ENCODE measurements at places on chromosomes 2 and 18. TPM values are rescaled to one million over a fixed set of nuclear protein-coding genes. Genes with fewer than 3 reads are reported as not detected.

The ZEB2 gene
- total RNA-seq: 111 TPM

The CRYGD gene
- 7.2 TPM for total RNA-seq

The MAP3K19 gene
- total RNA-seq: 1.5 TPM

The HEATR5B gene
- total RNA-seq: 18.7 TPM

The POTEJ gene
- total RNA-seq: not detected

The COL4A3 gene
- 4.8 TPM for total RNA-seq

The LHCGR gene
- 1.5 TPM for total RNA-seq

The IGFBP5 gene
- total RNA-seq: 1,984 TPM

The SLC11A1 gene
- total RNA-seq: 1.0 TPM

The LCT gene
- total RNA-seq: not detected

The MC2R gene
- total RNA-seq: not detected

The FOXI3 gene
- total RNA-seq: not detected

- no peak for DNase-seq
- H3K4me3 ChIP-seq: no peak overlapping the region
- peaks cover 1% of the 10 kb centered on the region for H3K4me1 ChIP-seq
Measured at GRCh38 chr2:99066075-99066958, 75.2 kb upstream of the C2orf15 start.

DNA sequence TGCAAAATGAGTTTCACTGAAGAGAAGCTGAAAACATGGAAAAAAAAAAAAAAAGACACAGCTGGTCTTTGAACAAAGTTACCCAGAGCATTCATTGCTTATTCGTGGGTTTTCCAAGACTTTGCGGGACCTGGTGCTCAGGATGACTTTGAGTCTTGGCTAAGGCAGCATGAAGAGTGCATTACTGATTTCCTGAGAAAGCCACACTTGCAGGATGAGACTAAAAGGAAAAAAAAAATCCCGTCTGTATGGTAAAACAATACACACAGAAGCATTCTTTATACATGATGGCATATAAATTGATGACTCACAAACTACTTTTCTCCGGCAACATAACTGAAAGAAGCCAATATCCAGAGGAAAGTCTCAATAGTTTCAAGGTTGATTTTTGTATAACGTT lies 195.4 kb downstream of the SPP2 start:
- no peaks in the 10 kb centered on the region for H3K27me3 ChIP-seq
- no peak for DNase-seq
- H3K36me3 ChIP-seq: no peaks in the 10 kb centered on the region
- H3K4me1 ChIP-seq: no peaks in the 10 kb centered on the region

DNA sequence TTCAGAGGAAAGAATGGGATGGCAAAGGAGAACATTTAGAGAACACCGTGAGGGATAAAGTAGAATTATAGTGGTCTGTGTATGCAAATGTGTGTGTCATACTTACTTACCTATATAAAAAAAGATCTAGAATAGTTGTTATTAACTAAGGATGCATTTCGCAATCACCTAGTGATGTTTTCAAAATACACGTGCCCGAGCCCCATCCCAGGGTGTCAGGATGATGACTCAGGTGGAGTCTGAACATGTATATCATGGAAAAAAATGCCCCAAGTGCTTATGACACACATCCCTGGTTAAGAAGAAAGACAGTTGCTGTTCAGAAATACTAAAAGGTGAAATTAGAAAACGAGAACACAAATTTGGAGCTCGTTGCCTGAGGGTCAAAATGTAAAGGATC lies 109.0 kb downstream of the CERS6 start:
- H3K4me1 ChIP-seq: peaks cover 15% of the 10 kb centered on the region
- H3K27me3 ChIP-seq: no peaks in the 10 kb centered on the region
- DNase-seq: no peak

DNA sequence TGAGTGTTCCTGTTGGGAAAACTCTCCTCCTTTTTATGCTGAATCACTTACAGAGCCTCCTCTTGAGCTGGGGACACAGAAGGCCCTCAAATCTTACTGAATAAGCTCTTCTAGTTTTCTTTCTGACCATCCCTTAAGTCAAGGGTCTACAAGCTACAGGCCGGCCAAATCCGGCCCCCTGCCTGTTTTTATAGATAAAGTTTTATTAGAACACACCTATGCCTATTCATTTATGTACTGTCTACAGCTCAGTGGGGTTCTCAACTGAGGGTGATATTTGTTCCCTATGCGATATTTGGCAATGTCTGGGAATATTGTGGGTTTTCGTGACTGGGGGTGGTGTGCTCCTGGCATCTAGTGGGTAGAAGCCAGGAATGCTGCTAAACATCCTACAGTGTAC lies 14.0 kb downstream of the CDC42EP3 start:
- no peak overlapping the region for H3K4me3 ChIP-seq
- H3K27me3 ChIP-seq: no peaks in the 10 kb centered on the region
- H3K36me3 ChIP-seq: no peaks in the 10 kb centered on the region
- H3K27ac ChIP-seq: no peak overlapping the region

- H3K4me3 ChIP-seq: no peak overlapping the region
- no peaks in the 10 kb centered on the region for H3K27me3 ChIP-seq
- DNase-seq: no peak
- no peaks in the 10 kb centered on the region for H3K4me1 ChIP-seq
- H3K36me3 ChIP-seq: no peaks in the 10 kb centered on the region
Measured at GRCh38 chr2:46445556-46445955, 33.8 kb upstream of the TMEM247 start.

GRCh38 chr2:170141865-170142264 lies 36.1 kb upstream of the MYO3B start:
- DNase-seq: no peak
- H3K36me3 ChIP-seq: no peaks in the 10 kb centered on the region
- no peak overlapping the region for H3K27ac ChIP-seq
- no peak overlapping the region for H3K4me3 ChIP-seq
- no peaks in the 10 kb centered on the region for H3K27me3 ChIP-seq

DNA sequence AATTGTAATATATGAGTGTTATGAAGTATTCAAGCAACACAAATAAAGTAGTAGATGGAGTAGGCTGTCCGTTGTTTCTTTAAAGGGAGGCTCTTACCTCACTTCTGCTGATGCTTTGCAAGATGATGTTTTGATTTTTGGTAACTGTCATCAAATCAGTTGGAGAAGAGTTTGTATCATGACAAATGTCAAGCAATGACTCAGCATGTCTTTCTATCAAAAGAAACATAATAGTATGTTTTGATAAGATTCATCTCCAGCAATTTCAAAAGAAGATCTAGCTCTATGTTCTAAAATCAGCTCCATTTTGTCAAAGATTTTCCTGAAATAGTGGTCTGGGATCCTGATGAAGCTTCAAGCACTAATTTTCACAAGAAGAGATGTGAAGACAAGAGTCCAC lies 25.6 kb downstream of the MAP3K19 start:
- no peaks in the 10 kb centered on the region for H3K36me3 ChIP-seq
- H3K27me3 ChIP-seq: no peaks in the 10 kb centered on the region
- no peak overlapping the region for H3K4me3 ChIP-seq
- no peaks in the 10 kb centered on the region for H3K4me1 ChIP-seq

GRCh38 chr2:23618794-23619530 lies 234.0 kb downstream of the KLHL29 start:
- H3K4me3 ChIP-seq: no peak overlapping the region
- no peaks in the 10 kb centered on the region for H3K36me3 ChIP-seq
- no peak for DNase-seq
- H3K4me1 ChIP-seq: peaks cover 5% of the 10 kb centered on the region

DNA sequence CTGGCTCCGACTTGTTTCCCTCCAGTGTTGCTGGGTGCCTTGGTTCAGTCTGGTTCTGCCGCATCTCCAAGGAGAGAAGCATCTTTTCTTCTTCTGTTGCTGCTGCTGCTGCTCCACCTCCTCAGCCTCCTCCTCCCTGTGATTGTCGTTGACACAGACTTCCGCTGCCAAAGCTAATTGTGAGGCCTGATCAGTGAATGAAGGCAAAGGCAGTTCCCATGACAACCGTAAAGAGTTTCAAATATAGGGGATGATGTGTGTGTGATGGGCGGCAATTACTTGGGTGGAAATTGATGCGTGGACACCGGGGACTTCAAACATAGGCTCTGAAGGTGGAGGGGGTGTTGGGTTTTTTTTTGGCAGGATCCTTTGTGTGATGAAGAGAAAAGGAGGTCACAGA lies 13.7 kb downstream of the TET3 start:
- H3K27me3 ChIP-seq: no peaks in the 10 kb centered on the region
- H3K4me3 ChIP-seq: no peak overlapping the region
- H3K27ac ChIP-seq: no peak overlapping the region
- no peaks in the 10 kb centered on the region for H3K36me3 ChIP-seq

DNA sequence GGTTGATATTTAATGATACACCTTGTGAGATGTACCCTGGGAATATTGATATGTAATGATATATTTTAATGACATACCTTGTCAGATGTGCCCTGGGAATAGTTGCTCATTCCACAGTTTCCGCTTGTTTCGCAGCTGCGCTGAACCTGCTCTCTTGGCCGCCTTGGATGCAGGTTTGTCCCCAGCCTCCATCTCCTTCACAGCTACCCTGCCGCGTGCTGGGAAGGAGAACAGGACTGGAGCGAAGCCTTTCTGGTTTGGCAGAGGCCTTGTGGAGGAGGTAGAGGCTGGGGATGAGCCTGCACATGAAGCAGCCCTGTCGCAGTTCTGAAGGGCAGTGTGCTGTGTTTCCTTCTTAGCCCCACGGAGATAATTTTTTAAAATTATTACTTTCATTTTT lies 14.6 kb downstream of the ATG4B start:
- H3K4me1 ChIP-seq: no peaks in the 10 kb centered on the region
- no peak for DNase-seq
- H3K4me3 ChIP-seq: no peak overlapping the region
- H3K27me3 ChIP-seq: no peaks in the 10 kb centered on the region
- H3K36me3 ChIP-seq: no peaks in the 10 kb centered on the region

GRCh38 chr18:46627136-46627535 lies 29.9 kb downstream of the LOXHD1 start:
- no peak for DNase-seq
- H3K36me3 ChIP-seq: no peaks in the 10 kb centered on the region
- H3K27ac ChIP-seq: no peak overlapping the region
- H3K4me3 ChIP-seq: no peak overlapping the region
- H3K4me1 ChIP-seq: peaks cover 7% of the 10 kb centered on the region

DNA sequence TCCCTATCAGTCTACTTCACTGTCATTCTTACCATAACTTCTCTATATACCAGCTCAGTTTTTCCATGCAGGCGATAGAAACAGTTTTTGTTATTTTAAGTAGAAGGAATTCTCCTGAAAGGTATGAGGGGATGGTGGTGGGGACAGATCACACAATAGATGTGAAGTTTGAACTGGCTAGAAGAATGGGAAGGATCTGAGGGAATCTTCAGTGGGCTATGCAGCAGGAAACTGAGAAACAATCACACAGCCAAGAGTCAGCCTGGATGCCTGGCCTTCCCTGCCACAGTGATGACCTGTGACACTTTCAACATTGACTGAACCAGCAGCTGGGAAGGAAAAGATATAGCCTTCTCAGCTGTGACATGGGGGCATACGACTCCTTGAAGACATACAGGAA lies 329.1 kb upstream of the GULP1 start:
- H3K36me3 ChIP-seq: no peaks in the 10 kb centered on the region
- no peak overlapping the region for H3K4me3 ChIP-seq
- H3K4me1 ChIP-seq: no peaks in the 10 kb centered on the region

GRCh38 chr2:102094917-102095316 lies 47.6 kb upstream of the IL1R1 start:
- no peak overlapping the region for H3K4me3 ChIP-seq
- H3K27ac ChIP-seq: no peak overlapping the region
- no peak for DNase-seq
- H3K27me3 ChIP-seq: no peaks in the 10 kb centered on the region
- H3K36me3 ChIP-seq: no peaks in the 10 kb centered on the region
- H3K4me1 ChIP-seq: peaks cover 2% of the 10 kb centered on the region

- H3K27ac ChIP-seq: no peak overlapping the region
- no peaks in the 10 kb centered on the region for H3K36me3 ChIP-seq
- no peaks in the 10 kb centered on the region for H3K27me3 ChIP-seq
- no peak overlapping the region for H3K4me3 ChIP-seq
- no peaks in the 10 kb centered on the region for H3K4me1 ChIP-seq
Measured at GRCh38 chr2:24104906-24105305, 18.2 kb downstream of the PFN4 start.

GRCh38 chr18:56067969-56068671 lies 480.1 kb upstream of the TCF4 start:
- no peaks in the 10 kb centered on the region for H3K36me3 ChIP-seq
- H3K4me1 ChIP-seq: peaks cover 11% of the 10 kb centered on the region
- H3K27ac ChIP-seq: no peak overlapping the region
- H3K27me3 ChIP-seq: no peaks in the 10 kb centered on the region
- no peak for DNase-seq

DNA sequence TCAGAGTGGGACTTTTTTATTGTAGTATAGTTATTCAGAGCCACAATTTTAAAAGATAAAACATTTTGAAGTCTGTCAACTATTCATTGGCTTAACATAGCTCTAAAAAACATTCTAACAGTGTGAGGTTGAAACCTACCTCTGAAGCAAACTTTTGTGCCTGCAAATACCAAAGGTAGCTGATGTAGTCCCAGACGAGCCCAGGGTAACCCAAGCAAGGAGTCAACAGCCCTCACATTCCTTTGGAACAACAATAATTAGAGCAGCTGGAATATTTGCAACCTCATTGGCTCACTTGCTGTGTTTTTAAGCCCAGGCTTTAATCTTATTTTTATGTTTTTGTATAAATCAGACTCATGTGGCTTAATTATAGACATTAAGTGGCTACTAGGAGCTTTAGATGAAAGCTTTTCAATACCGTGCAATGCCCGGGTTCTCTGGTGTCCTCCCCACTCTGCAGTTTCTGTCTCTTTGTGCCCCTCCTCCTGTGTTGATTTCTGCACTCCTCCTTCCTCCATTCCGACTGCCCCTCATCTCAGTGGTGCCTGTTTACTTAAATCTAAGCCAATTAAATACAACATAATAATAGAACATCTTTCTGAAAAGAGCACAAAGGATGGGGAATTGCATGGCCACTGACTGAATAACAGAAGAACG lies 157.9 kb upstream of the UNC80 start:
- DNase-seq: no peak
- H3K27ac ChIP-seq: no peak overlapping the region
- H3K27me3 ChIP-seq: no peaks in the 10 kb centered on the region
- H3K36me3 ChIP-seq: no peaks in the 10 kb centered on the region

GRCh38 chr18:8609659-8610458 lies 622 bp downstream of the RAB12 start:
- peak overlapping the region; percentile 23 for H3K27ac ChIP-seq
- peak overlapping the region; percentile 91 for H3K4me3 ChIP-seq
- peaks cover 19% of the 10 kb centered on the region for H3K4me1 ChIP-seq
- DNase-seq: no peak
- no peaks in the 10 kb centered on the region for H3K27me3 ChIP-seq
- H3K36me3 ChIP-seq: no peaks in the 10 kb centered on the region

DNA sequence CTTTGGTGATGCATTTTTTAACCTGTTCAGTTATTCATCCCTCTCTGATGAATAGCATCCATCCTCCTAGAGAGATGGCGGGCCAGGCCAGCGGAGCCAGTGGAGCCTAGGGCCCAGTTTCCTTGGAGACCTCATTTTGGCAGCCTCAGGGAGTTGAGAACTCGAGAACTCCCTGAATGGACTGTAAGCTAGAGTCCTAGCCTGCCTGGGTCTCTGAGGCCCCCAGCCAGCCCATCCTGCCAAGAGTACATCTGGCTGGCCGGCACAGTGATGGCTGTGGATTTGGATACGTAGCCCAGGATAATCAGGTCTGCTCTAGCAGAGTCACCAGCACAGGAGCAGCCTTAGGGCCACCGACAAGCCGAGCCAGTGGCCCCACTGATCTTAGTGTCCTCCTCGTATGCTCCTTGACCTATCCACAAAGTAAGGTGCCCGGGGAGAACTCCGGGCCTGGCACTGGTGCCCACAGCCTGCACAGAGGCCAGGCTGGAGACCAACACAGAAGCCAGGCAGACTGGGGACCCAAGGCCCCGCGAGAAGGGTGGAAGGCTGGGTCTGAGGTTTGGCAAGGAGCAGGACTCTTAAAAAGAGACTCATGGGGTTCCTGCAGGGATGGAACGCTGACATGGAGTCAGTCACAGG lies 110.5 kb upstream of the MCFD2 start:
- no peak overlapping the region for H3K27ac ChIP-seq
- H3K27me3 ChIP-seq: no peaks in the 10 kb centered on the region
- H3K36me3 ChIP-seq: no peaks in the 10 kb centered on the region
- H3K4me3 ChIP-seq: no peak overlapping the region
